H9 (cell line): ENCODE measurements at places on chromosomes 16 and 17. TPM values are rescaled to one million over a fixed set of nuclear protein-coding genes. Genes with fewer than 3 reads are reported as not detected.

Gene LGALS9B
- total RNA-seq: not detected in 2 replicates

DNA sequence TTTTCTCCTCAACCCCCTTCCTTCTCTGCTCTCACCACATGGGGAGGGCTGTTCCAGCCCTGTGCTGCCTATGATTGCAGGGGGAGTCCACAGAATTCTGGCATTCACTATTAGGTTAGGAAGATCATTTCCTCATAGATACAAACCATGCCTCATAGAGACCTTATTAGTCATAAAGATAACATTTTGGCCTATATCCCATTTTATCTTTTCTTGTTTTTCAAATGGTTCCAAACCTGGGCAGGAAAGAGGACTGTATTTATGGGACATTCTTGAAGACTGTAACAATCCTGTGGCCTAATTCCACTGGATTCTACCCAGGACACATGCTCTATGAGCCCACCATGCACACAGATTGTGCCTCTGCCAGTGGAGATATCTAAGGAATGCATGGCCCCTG is 51.7 kb downstream of the ASIC2 start:
- H3K4me3 ChIP-seq: no peak overlapping the region
- no peaks in the 10 kb centered on the region for H3K36me3 ChIP-seq
- H3K4me1 ChIP-seq: no peaks in the 10 kb centered on the region
- DNase-seq: no peak
- no peaks in the 10 kb centered on the region; the same call in 1 of the 2 replicates for H3K27me3 ChIP-seq
- no peak overlapping the region for H3K27ac ChIP-seq

DNA sequence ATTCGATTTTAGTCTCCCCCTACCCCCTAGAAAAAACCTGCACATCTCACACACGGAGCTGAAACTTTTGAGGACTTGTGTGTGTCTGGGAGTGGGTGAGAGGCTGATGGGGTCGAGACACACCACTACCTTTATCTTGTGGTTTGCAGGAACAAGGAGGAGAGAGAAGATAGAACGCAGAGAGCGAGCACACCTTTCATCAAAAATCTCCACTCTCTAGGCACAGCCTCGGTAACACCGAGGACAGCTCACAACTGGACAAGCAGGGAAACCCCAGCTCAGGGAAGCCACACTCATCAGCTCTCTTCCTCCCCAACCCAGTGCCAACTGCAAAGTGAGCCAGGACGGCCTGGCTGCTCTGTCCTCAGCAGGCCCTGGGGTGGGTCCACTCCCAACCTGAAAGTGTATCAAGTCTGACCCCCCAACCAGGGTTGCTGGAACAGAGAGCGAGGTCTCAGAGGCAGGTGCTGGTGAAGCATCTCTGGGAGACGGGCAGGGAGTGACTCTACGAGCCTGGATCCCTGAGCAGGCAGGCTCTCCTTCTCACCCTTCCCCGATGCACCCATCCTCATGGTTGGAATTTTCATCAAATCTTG is 5.2 kb upstream of the GHDC start:
- H3K27ac ChIP-seq: no peak overlapping the region
- H3K36me3 ChIP-seq: peaks cover 26% of the 10 kb centered on the region
- H3K4me1 ChIP-seq: no peaks in the 10 kb centered on the region
- no peak for DNase-seq
- no peak overlapping the region for H3K4me3 ChIP-seq
- H3K27me3 ChIP-seq: no peaks in the 10 kb centered on the region

DNA sequence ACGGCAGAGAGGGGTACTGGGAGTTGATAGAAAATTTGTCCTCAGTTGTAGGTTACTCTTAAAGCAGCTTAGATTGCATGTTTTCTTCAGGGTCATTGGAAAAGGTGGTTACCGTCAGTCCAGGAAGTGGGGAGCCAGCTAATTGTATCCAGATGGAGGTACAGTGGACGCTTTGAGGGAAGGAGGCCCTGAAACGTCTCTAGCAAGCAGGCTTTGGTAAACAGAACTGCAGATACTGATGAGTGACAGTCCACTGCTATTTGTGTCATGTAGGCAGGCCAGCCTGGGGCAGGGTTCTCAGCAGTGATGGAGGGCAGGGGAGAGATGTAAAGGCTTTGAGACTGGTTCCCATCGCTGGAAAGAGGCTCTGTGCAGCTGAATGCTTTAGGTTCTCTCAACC is 30.2 kb upstream of the ST6GALNAC1 start:
- peak overlapping the region; percentile 7; the same call in 2 of the 3 replicates for H3K4me3 ChIP-seq
- H3K36me3 ChIP-seq: no peaks in the 10 kb centered on the region
- H3K27ac ChIP-seq: no peak overlapping the region

- H3K27ac ChIP-seq: no peak overlapping the region
Measured at GRCh38 chr17:41511116-41511515, 5.7 kb upstream of the KRT13 start.

GRCh38 chr17:64938290-64938689 is 19.0 kb upstream of the LRRC37A3 start:
- H3K27ac ChIP-seq: no peak overlapping the region
- H3K4me1 ChIP-seq: no peaks in the 10 kb centered on the region
- H3K4me3 ChIP-seq: no peak overlapping the region
- no peak for DNase-seq
- H3K27me3 ChIP-seq: no peaks in the 10 kb centered on the region

DNA sequence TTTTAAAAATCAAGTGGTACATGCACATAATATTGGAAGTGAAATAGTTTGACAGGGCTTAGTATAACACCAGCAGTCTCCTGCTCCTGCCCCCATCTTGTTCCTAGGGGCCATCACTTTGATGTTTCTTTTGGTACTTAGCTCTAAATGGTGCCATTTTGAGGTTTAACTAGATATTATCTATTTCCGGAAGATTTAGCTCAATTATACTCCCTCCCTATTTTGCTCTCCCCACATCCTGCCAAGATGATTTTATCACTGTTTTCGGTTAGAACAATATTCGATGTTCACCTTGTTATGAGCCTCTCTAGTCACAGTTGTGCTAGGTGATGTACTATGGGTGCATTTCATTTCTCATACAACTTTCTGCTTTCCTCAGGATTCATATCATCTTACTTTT is 20.0 kb upstream of the SLC35G3 start:
- H3K27me3 ChIP-seq: no peaks in the 10 kb centered on the region
- H3K4me3 ChIP-seq: no peak overlapping the region
- DNase-seq: no peak
- H3K27ac ChIP-seq: no peak overlapping the region
- H3K36me3 ChIP-seq: no peaks in the 10 kb centered on the region

DNA sequence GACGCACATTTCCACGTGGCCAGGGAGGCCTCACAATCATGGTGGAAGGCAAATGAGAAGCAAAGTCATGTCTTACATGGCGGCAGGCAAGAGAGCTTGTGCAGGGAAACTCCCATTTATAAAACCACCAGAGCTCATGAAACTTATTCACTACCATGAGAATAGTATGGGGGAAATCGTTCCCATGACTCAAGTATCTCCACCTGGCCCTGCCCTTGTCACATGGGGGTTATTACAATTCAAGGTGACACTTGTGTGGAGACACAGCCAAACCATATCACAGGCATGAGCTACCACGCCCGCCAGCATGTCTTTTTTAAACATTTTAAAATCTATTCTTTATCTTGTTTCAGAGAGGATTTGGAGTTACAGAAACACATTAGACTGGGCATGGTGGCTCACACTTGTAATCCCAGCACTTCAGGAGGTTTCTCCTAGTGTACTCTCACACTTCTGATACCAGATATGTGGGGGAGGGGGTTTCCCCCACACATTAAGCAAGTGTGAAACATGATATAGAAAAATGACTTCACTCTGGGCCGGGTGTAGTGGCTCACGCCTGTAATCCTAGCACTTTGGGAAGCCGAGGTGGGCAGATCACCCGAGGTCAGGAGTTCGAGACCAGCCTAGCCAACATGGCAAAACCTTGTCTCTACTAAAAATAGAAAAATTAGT is 5.6 kb upstream of the ATMIN start:
- DNase-seq: no peak
- H3K36me3 ChIP-seq: peaks cover 45% of the 10 kb centered on the region
- H3K4me3 ChIP-seq: no peak overlapping the region
- H3K27ac ChIP-seq: no peak overlapping the region
- H3K27me3 ChIP-seq: no peaks in the 10 kb centered on the region

GRCh38 chr16:19183187-19183586 is 15.1 kb downstream of the SYT17 start:
- peaks cover 2% of the 10 kb centered on the region; the same call in 1 of the 2 replicates for H3K4me1 ChIP-seq
- H3K27me3 ChIP-seq: no peaks in the 10 kb centered on the region
- DNase-seq: no peak

DNA sequence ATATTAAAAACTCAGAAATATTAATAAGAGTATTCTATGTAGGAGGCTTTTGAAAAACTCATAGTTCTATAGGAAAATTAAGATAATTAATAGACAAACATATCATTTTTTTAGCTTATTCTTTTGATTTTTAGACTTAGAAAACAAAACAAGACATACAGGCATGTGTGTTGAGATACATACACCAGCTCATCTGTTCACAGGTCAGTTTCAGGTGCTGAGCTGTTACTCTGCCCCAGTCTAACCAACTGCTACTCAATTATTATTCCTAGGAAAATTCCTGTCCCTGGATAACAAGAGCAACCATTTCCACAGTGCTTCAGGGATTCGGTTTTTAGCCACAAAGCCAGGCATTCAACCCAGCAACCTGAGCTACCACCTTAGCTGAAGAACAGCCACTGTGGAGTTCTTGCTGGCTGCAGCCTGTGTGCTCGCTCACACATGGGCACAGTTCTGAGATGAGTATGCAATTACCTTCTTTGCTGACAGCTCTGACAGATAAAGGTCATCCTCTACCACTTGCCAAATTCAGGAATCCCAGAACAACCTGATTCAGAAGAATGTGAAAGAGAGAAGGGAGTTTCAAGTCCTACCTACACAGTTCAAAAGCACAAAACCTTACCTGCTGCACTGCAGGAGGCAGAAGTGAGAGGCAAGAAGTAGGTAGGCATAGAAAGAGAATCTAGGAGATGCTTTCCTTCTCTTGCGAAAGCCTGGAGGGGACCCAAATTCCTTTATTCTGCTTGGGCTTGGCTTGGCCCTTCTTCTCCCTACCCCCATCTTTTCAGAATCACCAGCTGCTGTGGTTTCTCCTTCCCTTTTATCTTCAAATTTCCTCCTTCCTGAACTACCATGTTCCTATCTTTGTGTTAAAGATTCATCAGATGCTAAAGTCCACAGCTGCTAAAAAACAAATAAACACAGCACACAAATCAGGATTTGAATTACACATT is 62.7 kb downstream of the TEX2 start:
- no peak overlapping the region for H3K27ac ChIP-seq
- no peaks in the 10 kb centered on the region for H3K27me3 ChIP-seq
- peaks cover 9% of the 10 kb centered on the region; the same call in 1 of the 2 replicates for H3K4me1 ChIP-seq
- DNase-seq: no peak
- no peak overlapping the region for H3K4me3 ChIP-seq
- H3K36me3 ChIP-seq: no peaks in the 10 kb centered on the region

DNA sequence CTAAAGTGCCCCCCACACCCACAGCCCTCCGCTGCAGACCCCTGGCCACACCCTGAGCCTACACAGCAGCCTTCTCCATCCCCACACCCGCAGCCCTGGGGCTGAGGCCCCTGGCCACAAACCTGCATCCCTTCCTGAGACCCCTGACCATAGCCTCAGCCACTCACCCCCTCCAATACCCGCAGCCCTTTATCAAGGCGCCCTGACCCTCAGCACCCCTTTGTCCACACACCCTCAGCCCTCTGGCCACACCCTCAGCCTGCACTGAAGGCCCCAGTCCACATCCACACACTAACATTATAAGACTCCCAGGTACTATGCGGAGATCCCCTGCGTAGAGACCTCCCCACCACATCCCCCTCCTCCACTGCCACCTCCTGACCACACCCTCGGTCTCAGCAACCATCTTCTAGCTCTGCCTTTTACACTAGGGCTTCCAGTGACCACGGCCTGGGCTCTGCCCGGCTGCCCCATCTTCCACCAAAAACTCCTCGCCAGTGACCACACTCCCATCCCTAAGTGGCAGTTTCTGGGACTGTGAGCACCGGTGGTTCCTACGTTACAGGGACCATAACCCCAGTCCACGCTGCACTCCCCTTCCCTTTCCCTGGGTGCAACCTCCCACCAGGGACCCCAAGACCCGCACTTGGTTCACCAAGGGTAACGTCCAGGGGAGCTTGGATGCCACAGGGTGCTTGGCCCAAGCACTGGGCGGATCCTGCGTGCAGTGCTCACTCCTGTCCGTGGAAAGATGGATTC is 818 bp downstream of the TPPP3 start:
- no peak for DNase-seq
- H3K4me3 ChIP-seq: no peak overlapping the region
- H3K4me1 ChIP-seq: no peaks in the 10 kb centered on the region
- H3K27me3 ChIP-seq: peaks cover 25% of the 10 kb centered on the region; the same call in 1 of the 2 replicates

- no peaks in the 10 kb centered on the region for H3K27me3 ChIP-seq
- no peak for DNase-seq
- no peak overlapping the region for H3K4me3 ChIP-seq
- H3K36me3 ChIP-seq: peaks cover 63% of the 10 kb centered on the region
Measured at GRCh38 chr16:87834668-87835473, 34.4 kb downstream of the SLC7A5 start.

DNA sequence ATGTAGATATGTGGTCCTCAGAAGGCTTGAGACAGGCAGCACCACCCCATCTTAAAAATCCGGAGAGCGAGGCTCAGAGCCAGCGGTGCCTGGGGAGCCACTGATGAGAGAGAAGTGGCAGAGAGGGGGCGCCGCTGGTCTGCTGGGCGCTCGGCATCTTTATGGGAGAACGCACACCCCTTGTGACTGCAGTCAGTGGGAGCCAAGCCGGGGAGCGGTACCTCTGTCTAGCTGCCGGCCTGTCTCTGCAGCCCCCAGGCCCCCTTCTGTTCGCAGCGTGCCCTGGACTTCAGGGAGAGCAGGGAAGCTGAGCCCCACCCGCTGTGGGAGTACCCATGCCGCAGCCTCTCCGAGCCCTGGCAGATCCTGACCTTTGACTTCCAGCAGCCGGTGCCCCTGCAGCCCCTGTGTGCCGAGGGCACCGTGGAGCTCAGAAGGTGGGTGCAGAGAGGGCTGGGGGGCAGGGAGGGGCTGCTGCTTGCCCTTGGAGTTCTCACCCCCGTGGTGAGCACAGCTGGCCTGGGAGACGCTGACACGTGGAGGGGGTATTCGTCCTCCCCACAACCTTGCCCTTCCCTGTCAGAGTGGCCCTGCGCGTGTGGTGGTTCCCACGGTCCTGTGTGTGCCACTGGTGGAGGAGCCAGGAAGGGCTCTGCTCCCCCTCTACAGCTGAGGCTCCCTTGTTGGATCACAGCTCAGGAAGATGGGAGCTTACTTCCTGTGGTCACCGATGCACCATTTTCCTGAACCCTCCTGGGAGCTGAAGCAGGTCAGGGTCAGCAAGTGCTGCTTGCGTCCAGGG is 44.8 kb downstream of the PRMT7 start:
- no peak overlapping the region for H3K27ac ChIP-seq
- H3K4me3 ChIP-seq: no peak overlapping the region
- H3K36me3 ChIP-seq: peaks cover 52% of the 10 kb centered on the region
- DNase-seq: no peak
- H3K4me1 ChIP-seq: no peaks in the 10 kb centered on the region
- H3K27me3 ChIP-seq: no peaks in the 10 kb centered on the region
